ENCODE measurements at places on chromosomes 11 and 22. TPM values are rescaled to one million over a fixed set of nuclear protein-coding genes. Genes with fewer than 3 reads are reported as not detected.

GRCh38 chr11:128859563-128860441 lies 7.3 kb downstream of the KCNJ1 start:
- peak; percentile 94 for DNase-seq

DNA sequence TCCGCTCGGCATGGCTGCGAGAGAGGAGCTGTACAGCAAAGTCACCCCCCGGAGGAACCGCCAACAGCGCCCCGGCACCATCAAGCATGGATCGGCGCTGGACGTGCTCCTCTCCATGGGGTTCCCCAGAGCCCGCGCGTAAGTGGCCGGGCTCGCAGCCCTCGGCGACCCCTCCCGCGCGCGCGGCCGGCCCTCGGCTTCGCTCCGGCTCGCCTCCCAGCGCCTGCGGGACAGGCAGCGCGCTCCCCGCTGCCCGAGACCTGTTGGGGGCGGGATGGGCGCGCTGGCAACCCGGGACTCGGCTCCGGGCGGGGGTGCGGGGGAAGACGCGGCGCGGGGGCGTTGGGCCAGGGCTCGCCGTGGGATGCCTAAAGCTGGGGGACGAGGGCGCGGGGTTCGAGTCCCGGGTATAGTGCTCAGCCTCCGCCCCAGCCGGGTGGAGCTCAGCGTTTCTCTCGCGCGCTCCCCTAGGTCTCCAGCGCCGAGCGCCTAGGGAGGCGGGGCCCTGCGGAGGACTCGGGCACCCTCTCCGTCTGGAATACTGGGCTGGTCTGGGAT lies 630 bp downstream of the UBASH3B start:
- DNase-seq, result peak; percentile 83

DNA sequence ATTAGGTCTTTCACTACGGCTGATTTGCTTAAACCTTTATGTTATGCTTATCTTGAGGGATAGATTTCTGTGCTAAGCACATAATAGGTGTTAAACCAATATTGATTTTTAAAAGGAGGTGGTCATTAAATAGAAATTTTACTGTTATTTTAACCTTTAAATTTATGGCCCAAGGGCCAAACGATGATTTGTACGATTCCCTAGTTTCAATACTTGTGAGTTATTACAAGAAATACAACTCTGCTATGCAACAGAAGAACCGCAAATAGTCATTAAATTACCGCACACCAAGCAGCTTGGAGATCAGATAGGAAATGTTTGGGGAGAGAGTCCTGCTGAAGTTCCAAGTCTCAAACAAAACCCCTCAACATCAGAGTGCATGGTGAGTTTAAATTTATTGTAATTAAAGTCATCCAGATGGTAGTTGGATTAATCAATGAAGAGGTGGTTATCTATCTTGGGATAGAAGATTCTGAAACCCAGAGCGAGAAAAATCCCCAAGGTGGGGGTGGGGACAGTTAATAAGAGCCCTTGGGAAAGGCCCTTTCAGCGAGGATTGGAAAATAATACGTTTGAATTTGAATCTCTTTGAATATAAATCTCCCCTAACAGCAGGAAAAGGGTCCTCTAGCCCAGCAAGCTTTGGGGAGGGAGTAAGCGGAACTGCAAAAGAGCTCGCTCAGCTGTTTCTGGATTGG lies 805 bp upstream of the QSER1 start:
- DNase-seq, result no peak

GRCh38 chr22:23279781-23280180 lies 99.5 kb downstream of the BCR start:
- DNase-seq, result no peak

GRCh38 chr22:44243761-44244160 lies 63.0 kb downstream of the PARVG start:
- DNase-seq, result no peak

GRCh38 chr11:106482917-106483785 lies 405.7 kb downstream of the AASDHPPT start:
- DNase-seq, result no peak

DNA sequence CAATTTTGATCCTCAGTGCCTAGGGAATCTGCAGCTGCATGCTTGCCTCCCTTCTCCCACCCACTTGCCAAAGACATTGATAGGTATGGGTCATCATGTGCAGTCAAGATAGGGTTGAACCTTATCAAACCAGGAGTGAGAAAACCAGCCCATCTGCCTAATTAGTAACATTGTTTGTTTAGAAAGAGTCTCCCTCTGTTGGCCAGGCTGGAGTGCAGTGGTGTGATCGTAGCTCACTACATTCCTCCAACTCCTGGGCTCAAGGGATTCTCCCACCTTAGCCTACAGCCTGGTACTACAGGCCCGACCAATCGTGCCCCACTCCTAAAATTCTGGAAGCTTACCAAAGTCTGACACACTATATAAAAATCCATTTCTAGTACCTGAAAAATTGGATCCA lies 4.6 kb downstream of the C11orf71 start:
- DNase-seq, result no peak

The EMID1 gene
- total RNA-seq, result not detected

The LYVE1 gene
- total RNA-seq, result not detected

The PGA3 gene
- not detected for total RNA-seq

The SYCE3 gene
- not detected for total RNA-seq

The CALCA gene
- total RNA-seq, result not detected

The YAP1 gene
- total RNA-seq, result not detected
